HCT116 (cell line): ENCODE measurements at places on chromosomes 3 and 15. TPM values are rescaled to one million over a fixed set of nuclear protein-coding genes. Genes with fewer than 3 reads are reported as not detected.

CFAP100 gene
- not detected for total RNA-seq

CFAP91 gene
- 0.96 TPM for total RNA-seq

GP5 gene
- 0.15 TPM for total RNA-seq

CA12 gene
- 1.8 TPM for total RNA-seq

CCR2 gene
- not detected for total RNA-seq

SLC24A5 gene
- total RNA-seq = not detected

DNA sequence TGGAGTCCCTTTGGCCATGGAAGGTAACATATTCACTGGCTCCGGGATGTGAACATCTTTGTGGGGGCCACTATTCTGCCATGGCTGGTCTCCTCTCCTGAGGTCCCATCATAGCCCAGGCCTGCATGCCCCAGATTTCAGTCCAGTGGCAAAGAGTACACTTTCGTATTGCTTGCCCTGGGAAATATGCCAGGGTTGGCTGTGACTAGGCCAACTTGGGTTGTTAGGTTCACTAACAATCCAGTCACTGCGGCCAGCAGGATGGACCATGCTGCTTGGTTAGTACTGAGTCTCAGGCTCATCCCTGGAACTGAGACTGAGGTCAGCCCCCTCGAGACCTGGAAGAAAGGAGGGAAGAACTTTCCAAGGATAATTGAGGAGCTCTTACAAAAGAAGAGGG, 9.8 kb upstream of the EEFSEC start:
- DNase-seq = no peak

DNA sequence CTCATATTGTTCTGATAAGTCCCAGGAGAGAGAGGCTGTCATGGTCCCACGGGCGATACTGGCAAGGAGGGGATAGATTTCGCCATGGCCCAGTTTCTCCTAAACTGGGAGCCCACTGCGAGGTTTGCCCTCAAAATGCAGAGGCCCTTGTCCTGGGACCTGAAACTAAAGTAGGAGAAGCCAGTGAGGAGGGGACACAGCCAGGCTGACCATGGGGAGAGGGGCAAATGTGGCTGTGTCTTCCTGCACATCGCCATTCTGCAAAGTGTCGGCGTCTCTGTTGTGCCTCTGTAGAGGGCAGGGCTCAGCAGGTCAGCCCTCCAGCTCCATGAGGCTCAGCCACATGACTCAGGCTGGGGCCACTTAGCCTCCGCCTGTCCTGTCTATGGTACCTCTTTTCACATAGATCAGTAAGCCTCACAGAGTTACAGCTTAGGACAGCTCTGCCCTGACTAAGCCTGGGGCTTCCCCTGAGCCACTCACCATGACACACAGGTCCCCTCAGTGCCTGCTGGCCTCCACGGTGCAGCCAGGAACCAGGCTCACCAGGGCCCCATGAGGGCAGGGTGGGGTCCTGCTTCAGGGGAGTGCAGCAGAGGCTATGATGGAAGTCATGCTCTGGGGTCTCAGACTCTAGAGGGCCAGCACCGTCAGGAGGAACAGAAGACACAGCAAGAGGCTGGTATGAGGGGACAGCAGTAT, 28.6 kb upstream of the PLXNA1 start:
- no peak for DNase-seq

GRCh38 chr15:35926007-35926380, 380.0 kb upstream of the DPH6 start:
- DNase-seq = no peak

DNA sequence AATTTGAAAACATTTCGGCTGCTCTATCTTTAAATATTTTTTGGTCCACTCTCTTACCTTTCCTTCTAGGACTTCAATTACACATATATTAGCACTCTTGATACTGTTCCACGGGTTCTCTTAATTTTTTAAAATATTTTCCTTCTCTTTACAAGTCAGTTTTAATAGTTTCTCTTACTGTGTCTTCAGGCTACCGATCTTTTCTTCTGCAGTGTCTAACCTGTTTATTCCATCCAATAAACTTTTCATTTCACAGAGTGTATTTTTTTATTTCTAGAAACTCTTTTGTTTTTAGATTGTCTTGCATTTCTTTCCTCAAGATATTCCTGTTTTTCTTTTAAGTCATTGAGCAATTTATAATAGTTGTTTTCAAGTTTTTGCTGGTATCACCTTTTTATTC, 27.7 kb downstream of the TCF12 start:
- no peak for DNase-seq

DNA sequence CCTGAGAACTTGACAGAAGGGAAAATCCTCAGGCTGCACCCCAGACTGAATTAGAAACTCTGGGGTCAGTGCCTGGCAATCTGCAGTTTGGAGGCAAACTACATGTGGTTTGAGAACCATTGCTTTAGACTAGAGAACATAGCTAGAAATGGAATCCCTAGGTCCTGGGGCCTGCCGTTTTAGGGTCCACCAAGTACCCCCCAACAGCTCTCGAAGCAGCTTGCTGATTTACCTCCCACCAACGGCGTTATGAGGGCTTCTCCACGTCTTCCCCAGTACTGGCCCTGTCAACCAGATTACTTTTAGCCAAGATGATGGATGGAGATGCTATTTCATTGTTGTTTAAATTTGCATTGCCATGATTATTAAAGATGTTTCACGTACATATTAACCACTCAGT, 272.5 kb downstream of the XXYLT1 start:
- DNase-seq = no peak

DNA sequence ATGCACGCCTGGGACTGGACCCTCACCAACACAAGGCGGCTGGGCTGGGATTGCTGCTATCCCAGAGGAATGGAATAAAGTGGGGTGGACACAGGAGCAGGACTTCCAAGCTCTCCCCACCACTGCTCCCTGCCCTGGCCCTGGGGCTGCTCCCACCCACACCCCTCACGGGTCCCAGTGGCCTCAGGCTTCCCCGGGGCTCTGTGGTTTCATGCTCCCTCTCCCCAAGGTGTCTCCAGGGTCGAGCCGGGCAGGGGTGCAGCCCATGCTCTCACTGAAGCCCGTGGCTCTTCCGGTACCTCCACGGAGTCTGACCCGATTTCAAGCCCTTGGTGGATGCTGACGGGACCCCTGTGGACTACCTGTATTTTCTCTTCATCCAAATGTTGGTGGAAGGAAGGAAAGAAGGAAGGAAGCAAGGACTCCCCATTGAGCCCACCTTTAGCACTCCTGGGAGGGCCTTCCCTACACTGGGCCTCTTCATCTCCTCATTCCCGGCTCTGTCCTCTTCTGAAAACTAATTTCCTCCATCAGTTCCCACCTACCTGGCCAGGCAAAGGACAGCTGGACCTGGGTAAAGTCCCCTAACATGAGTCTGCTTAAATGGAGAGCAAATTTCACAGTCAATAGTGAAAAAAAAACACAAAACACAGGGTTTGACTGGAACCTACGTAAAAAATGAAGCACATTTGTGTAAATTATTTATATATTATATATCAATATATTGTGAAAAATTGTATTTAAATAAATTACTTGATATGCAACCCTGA, 44.0 kb upstream of the PCSK6 start:
- DNase-seq = no peak

DNA sequence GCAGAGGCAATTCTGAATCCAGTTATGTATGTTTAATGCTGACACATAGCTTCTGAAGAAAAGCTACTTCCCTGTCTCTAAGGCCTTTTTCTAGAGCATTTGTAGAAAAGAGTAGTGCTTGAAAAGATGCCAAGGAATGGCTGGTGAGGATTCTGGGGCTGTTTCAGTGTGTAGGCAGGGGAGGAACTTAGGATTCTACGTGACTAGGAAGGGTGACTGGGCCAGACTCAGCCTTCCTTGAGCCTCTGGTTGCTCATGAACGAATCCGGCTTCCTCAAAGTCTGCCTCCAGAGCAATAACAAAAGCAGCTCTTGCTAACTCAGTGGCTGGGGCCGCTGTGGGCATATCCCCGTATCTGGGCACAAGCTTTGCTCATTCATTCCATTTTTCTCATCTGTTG, 104.8 kb upstream of the WNT5A start:
- DNase-seq = no peak

GRCh38 chr15:50135031-50135551, 16.1 kb upstream of the ATP8B4 start:
- DNase-seq = no peak

- no peak for DNase-seq
Measured at GRCh38 chr15:66591322-66591862, 25.6 kb upstream of the LCTL start.

GRCh38 chr15:60875681-60876080, 353.4 kb downstream of the RORA start:
- no peak for DNase-seq

DNA sequence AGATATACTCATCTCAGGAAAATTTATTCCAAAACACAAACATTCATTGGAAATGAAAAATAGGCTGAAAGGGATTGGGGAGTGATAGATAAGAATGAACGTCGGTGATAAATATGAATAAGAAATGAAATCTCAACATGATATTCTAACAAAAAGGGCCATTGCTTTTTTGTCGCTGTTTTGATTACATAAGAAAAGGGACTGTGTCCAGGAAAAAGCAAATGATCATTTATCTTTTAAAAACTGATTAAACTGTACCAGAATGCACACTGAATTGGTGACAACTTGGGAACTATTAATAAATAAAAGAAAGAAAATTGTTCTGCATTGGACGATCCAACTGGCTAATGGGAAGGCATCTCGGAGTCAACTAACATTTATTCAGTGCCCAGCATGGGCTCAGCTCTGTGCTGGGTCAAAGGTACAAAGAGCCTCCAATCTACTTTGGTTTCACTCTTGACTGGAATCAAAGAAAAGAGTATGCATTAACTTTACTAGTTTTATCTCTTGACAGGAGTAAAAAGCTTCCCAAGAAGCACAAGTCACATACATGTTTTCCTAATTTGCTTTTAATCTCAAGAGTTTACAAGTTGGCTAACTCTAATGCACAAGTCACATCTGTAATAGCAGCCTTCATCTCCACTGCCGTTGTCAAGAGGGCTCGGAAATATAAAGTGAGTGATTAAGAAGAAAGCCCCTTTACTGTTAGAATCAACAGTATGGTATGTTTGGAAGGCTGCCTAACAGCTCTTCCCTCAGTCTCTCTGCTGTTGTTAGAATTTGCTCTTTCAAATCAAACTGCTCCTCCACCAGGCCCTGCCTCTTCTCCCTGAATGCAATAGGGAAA, 280.0 kb downstream of the IGSF11 start:
- no peak for DNase-seq

GRCh38 chr3:128683957-128684356, 33.3 kb upstream of the RPN1 start:
- no peak for DNase-seq

DNA sequence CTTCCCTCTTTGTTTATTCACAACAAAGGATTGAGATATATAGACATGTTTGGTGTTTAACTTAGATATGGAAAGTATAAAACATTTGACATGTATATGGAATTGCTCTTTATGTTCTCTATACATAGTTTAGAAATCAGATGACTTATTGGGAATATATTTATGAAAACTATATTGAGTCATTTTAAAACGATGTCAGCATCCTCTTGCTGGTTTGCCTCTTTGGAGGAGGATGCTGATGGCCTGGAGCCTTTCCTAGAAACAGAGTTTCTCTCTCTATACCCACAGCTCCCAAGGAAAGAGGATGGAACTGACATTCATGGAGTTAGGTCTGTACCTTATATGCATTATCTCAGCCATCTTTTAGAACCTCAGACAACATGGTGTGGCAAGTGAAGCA, 40.3 kb downstream of the ZBTB38 start:
- DNase-seq = no peak

- DNase-seq = no peak
Measured at GRCh38 chr3:134970895-134971294, 175.8 kb downstream of the EPHB1 start.
